Left renal pelvis (tissue), 4 donors: ENCODE measurements at places on chromosomes 11 and 22. TPM values are rescaled to one million over a fixed set of nuclear protein-coding genes. Genes with fewer than 3 reads are reported as not detected.

GRCh38 chr11:65386307-65387140 lies at the start of gene FRMD8:
Gene FRMD8, plus strand, starts transcription at chr11:65386637. Its CDS starts 400 bp downstream, at chr11:65387037.
- peak; percentile 72 for DNase-seq

Gene PARVA
- 128 TPM for polyA plus RNA-seq

DNA sequence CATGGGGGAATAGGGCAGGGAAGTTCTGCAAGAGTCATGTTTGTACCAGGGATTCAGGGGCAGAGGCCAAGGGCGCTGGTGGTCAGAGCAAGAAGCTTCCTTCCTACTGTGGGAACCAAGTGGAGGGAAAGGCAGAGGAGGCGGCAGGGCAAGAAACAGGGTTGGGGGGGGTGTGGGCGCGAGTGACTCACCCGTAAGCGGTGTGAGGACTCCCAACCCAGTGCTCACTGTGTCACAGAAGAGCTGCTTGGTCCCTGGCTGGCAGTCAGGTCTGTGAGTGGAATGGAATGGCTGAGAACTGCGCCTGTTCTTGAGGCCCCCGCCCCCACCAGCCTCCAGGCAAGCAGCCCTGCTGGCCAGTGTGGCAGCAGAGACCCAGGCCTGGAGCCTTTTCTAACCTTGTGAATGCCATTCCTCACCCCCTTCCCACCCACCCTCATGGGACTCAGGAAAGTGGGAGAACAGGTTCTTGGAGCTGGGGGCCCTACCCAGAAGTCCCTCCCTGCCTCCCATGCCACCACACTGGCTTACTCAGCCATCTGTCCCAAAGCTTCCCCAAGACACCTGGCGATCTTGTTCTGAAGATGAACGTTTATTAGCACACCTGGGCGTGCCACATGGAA lies 4.7 kb downstream of the LRRC10B start:
- DNase-seq, result no peak

DNA sequence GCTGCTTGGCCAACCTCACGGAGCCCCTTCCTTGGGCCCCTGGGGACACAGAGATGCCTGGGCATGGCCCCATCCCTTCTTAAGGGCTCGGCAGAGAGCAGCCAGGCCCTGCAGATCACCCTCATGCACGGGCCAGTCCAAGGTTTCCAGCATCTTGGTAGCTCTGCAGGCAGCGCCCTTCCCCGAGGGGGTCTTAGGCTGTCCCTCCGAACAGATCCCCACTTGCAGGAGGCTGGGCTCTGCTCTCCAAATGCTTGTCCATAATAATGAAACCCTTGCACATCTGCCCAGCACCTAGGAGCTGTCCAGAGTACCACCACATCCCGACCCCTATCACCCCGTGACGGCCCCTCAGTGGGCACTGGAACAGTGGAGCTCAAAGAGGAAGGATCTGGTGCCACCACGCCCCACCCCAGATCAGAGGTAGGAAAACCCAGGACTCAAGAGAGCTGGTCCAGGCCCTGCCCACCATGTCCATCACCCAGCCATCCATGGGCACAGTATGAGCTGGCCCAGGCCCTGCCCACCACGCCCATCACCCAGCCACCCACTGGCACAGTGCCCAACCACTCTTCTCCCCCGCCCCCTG lies 92.5 kb upstream of the PRR5 start:
- DNase-seq, result no peak

- DNase-seq, result no peak
Measured at GRCh38 chr22:47406180-47406834, 643.9 kb downstream of the TBC1D22A start.
